ENCODE measurements at places on chromosomes 5 and 9.

- no peak for DNase-seq
Measured at GRCh38 chr5:9766581-9766980, 136.4 kb upstream of the TAS2R1 start.

- DNase-seq = no peak
Measured at GRCh38 chr9:20436476-20437195, 185.7 kb downstream of the MLLT3 start.

DNA sequence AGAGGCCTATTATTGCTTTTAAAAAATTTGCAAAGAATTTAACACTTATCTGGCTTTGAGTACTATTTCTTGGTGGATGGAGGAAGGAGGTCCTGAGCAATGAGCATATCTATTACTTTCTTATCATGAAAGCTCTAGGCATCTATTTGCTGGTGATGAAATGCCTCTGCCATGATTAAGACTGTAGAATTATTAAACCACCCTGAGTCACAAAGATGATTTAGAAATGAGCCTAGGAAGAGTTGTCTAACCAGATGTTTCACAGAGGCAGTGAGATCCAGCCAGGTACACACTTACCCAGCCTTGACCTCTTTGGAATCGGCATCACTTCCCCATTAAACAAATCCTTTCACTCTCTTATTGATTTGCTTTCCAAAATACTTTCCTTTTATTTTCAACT lies 304.4 kb upstream of the KIF2A start:
- no peak for DNase-seq

- DNase-seq = no peak
Measured at GRCh38 chr5:17482790-17483189, 15.2 kb upstream of the TAF11L2 start.

DNA sequence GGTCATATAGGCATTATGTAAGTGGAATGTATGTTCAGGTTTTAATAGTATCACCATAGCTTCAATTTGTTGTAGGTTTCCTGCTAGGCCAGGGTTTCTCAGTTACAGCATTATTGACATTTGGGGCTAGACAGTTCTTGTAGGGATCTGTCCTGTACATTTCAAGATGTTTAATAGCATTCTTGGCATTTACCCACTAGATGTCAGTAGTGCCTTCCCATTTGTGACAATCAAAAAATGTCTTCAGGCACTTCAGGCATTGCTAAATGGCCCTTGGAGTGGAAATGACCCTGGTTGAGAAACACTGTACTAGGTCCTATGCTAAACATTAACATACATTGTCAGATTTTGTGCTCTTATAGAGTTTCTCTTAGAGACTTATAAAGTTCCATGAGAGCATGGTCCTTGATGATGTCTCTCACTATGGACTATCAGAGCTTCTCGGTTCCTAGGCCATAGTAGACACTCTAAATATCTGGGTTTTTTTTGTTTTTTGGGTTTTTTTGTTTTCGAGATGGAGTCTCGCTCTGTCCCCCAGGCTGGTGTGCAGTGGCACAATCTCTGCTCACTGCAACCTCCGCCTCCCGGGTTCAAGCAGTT lies 1.4 kb downstream of the KIF20A start:
- no peak for DNase-seq
